ENCODE measurements at places on chromosomes 4 and X.

GRCh38 chrX:10944136-10944885 is 166.8 kb upstream of the HCCS start:
- DNase-seq: no peak

DNA sequence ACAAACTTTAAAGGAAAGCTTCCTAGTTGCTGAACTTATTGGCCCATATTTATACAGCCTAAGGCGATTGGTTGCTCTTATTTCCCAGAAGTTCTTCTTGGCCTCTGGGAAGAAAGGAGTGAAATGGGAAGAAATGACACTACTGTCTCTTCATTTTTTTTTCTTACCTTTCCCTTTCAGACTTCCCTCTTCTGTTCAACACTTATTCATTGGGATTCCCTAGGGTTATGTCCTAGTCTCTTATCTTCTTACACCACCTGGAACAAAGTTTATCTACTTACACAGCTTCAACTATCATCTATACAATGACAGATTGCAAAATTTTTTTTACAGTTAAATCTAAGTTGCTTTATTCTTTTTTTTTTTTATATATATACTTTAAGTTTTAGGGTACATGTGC is 68.0 kb downstream of the SNX12 start:
- DNase-seq: no peak

DNA sequence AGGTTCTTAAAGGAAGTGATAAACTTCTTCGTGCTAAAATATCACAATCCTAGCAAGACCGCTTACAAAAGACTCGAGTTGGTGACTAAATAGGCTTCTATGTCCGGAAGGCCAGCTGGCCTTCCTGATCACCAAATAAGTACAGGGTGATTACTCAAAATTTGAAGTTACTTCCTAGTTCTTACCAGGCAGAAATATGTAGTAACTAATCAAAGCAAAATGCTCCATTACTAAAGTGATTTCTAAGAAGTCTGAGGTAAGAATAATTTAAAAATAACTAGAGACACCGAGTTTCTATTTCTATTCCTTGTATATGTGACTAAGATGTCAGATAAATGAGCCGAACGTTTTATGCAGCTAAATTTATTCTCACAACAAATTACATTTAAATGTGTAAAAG is 62.2 kb downstream of the NSUN7 start:
- DNase-seq: no peak

DNA sequence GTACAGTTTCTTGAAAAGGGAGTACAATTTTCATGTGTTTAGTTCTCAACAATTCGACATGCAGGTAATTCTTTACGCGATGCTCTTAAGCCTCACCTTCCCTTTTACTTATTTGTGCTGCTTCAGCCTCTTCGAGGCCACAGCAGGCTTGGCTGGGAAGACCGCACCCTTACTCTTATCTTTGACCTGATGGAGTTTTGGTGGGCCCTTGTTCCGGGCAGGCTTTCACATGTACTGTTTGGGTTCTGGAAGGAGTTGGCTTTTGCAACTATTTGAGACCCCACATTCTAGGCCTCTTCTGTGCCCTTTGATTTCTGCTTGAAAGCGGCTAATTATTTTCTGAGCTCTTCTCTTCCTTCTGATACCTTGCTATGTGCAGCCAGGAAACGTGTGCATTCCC is 60.2 kb downstream of the FAM193A start:
- DNase-seq: no peak

Data from SK-N-DZ (cell line).